GM23338 (cell line): ENCODE measurements at places on chromosomes 12 and 14.

- DNase-seq, result no peak
Measured at GRCh38 chr12:109064143-109064542, 11.8 kb downstream of the USP30 start.

DNA sequence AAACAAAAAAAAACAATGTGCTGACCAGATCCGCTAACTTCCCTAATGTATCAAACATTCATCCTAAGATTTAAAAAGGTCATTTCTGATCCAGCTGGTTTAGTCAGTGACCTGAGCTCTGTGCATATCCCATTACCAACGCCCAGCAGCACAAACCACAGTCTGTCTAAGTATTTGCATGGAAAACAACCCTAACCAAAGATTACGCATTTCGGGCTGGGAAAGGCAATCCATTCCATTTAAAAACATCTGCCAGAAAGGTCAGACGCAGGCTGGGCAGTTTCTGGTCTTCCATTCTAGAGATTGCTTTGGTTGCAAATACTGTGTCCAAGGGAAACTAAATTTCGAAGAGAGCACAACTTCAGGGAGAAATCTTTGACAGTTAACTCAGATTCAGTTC lies 234.9 kb downstream of the FLRT2 start:
- DNase-seq, result no peak

DNA sequence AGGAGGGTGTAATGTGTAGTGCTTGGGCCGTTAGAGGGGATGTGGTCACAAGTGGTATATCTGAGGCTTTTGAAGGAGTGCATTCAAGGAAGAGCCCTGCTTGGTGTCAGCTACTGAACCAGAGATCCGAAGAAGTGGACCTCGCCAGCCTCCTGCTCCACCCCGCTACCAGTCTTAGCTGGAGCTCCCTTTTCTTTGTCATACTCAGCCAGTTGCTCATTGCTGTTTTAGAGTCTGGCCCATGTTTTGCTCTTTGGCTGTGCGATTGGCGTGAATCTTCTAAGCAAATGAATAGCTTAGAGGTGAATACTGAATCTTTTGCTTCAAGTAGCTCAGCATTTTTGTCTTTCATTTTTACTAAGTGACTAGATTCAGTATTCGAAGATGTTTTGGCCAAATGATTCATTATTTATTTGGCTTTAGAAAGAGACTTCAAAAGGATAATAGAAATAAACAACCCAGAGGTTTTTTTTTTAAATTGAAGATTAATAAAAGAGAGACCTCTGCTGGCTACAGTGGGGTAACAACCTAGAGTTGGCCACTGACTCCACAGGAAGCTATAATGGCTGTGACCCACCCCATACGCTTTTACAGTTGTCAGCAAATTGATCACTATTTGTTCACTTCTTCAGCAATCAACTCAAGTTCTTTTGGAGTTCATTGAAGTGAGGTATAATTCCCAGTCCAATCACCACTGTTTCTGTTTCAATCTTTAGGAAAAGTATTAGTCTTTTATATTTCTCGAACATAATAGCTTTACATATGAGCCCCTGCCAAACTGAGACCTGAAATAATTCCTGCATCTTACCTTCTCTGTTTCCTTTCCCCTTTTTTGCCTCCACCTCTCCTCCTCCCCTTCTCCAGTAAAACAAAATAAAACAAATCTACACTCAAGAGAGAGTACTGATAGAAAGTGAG lies 19.9 kb downstream of the CDKN1B start:
- peak; percentile 75 for DNase-seq

GRCh38 chr14:69572030-69572840 lies 2.4 kb downstream of the CCDC177 start:
- DNase-seq, result peak; percentile 78

DNA sequence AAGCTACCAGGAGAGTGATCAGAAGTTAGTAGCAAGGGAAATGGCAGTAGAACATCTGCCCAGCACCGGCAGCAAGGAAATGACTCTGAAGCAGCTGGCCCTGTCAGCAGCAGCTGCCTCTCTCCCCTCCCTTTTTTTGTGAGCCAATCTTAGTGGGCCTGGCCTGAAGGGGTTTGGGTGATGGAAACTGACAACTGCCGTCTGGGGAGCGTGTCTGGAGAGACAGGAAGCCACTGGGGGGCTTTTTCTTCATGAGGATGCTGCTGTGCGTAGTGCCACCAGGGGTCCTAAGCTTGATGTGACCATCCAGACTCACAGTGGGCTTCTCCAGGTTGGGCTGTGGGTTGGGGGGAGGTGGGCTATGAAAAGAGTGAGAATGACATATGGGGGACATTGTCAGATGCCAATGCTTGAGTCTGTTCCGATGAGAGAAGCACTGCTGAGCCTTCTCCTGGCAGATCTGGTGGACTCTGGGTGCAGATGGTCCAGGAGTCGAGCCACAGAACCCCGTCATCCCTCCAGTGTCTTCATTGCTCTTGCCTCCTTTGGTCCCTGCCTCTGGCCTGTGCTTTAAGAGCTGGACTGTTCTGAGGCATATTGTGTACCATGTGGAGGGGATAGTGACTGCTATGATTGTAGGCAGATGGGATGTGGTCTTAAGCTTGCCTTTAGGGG lies 87.6 kb upstream of the HIF1A start:
- peak; percentile 46 for DNase-seq

GRCh38 chr14:53010193-53011040 lies 59.6 kb upstream of the FERMT2 start:
- no peak for DNase-seq
